ENCODE measurements at places on chromosomes 4 and X. TPM values are rescaled to one million over a fixed set of nuclear protein-coding genes. Genes with fewer than 3 reads are reported as not detected.

Gene WDR17
- total RNA-seq = 6.7 TPM

Gene TMEM184C
- 38.0 TPM for total RNA-seq

Gene SLC4A4
- 25.5 TPM for total RNA-seq

Gene AMBN
- total RNA-seq = not detected

Gene PRR32
- not detected for total RNA-seq

Measured in Peyer's patch (tissue), 4 donors.